ENCODE measurements at places on chromosomes 3 and 15.

DNA sequence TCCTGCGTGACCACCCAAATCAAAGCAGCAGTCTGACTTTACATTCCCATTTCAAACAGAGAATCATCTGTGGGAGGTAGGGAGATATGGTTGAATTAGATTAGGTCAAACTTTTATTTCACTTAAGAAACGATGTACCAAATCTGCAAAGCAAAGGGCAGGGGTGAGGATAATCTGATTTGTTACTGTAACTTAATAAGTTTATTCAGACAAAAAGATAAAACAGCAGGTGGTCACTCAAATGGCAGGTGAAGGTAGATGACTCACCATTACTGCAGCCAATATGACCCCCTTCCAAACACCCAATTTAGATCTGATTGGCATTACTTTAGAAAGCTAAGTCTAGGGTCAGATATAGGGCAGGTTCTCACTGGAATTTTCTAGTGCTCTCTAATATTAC lies 651.0 kb upstream of the NAALADL2 start:
- peak; percentile 40 for DNase-seq

DNA sequence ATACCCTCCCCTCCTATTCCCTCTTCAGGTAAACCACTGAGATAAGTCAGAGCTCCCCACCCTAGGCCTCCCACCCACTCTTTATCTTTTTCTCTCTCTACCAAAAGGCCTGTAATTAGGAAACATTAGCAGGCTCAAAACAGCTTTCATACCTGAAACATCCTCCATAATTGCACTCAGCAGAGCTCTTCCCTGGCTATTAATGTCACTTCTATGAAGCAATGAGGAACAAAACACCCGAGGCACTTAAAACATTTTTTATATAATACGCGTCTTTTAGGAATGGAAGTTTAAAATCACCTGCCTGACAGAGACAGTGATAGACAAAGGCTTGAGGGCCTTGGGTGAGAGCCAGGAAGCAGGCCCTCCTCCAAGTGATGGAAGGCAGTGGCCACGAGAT lies 138.9 kb downstream of the EPHB1 start:
- peak; percentile 94 for DNase-seq

DNA sequence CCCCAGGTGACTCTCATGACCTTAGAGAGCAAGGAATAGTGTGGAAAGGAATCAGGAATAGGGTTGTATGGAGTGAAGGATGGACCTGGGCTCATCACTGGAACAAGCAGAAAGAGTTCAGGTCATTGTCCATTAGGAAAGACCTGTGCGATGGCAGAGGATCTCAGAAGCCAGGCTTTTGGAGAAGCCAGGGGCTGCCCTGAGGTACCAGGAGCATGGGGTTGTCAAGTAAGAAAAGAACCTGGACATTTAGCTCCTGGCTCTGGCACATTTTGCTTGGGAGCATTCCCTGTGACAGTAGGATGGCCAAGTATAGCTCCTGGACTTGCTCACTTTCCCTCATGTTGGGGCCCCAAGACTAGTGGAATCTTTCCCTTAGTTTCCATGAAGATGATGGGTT lies 52.9 kb upstream of the MANF start:
- DNase-seq, result no peak

- no peak for DNase-seq
These were observed 121.5 kb upstream of the ABHD17C start for GRCh38 chr15:80573606-80574005.

DNA sequence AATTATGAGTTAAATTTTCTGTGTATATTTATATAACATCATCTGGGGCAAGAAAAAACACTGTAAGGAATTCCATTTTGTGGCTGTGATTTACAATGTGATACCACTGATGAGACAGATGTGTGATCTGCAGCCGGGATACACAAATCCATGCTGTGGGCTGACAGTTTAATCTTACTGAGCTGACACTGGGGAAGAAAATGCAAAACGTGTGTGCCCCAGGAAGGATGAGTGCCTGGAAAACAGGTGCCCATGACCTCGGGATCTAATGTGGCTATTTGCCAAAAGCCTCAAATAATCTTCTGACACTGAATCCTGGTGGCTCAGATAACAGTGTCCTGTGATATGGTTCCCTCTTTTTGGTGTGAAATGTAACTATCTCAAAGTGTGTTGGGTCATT lies 10.5 kb downstream of the MYRIP start:
- DNase-seq, result no peak

GRCh38 chr15:82137261-82137660 lies 91.4 kb upstream of the MEX3B start:
- no peak for DNase-seq

GRCh38 chr15:29120593-29121368 lies 148.8 kb downstream of the NSMCE3 start:
- no peak for DNase-seq

GRCh38 chr3:89198591-89198990 lies 91.2 kb downstream of the EPHA3 start:
- DNase-seq, result no peak

DNA sequence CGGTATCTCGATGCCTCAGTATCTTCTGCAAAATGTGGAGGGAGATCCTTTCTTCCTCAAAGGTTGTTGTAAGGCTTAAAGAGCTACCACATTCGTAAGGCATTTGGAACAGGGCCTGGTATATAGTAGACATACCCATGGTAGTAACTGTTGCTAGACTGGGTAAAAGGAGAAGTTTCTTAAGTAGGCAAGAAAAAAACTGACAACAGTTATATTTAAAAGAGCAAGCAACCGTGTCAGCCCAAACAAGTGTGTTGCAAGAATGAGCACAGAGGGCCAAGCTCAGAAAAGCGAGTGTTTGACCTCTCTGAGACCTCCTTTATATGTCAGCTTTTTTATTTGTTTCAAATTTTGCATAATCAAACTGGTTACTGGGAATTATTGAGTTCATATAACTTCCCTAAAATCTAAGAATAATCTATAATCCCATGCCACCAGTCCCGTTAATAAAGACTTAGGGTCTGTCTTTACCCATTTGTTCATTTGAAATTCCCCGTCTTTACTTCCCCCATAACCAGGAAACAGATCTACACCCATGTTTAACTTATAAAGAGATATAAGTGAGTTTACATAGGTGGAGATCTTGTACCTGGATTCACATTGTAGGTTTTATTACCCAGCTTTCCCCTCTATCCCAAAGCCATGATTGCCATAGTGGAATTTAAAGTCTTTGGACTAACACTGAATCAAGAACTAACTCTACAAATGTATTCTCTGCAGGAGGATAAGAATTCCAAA lies 7.3 kb downstream of the B3GNT5 start:
- DNase-seq, result no peak

GRCh38 chr15:65189102-65189740 lies 4.1 kb upstream of the CLPX start:
- DNase-seq, result peak; percentile 23

DNA sequence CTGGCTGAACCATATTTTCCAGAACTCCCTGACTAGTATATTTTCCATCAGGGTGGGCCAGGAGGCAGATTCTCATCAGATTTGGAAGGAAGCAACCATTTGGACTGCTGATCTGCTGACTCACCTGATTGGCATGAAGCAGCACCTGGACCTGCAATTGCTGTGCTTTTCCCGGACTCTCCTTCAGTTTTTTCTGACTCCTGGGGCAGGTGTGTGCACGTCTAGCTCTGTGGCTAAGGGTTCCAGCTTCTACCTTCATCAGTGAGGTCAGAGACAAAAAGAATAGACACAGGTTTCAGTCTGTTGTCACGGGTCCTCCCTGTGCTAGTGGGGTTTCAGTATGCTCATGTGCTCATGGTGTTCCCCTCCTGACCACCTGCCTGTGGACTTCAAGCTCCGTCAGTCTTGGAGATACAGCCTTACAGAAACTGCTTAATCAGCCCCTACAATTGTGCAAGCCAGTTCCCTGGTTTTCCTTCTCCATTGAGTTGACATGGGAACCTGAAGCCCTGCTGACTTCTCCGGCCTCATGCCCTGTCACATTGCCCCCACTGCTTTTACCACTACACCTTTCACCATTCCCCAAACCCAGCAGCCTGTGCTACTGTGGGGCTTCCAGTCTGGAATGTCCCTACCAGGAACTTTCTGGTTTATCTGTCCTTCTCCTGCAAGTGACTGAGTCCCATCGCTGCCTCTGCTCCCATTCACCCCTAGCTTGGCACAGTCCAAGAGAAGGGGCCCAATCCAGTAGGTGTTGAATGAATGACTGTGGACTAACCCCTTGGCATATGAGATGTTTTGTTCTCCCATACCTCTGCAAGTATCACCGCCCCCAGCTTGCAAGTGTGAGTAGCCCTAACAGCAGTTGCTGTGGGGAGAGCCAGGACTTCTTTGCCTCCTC lies 31.7 kb downstream of the HMCES start:
- DNase-seq, result no peak

DNA sequence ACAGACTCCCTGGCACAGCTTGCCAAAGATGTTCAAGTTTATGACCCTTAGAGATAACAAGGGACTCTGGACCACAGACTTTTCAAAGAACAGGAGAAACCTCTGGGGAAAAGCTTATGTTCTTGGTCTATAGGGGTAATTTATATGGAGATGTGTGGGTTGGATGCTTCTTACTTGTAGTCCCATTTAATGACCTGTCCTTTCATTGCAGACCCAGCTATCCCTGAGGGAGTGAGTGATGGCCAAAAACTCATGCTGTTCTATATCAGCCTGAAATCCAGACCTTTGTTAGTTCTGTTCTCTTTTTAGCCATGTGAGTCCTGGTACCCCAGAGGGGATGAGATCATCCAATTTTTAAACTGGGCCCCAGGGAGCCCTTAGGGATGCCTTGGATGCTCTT lies 43.7 kb upstream of the MRPL3 start:
- no peak for DNase-seq

- no peak for DNase-seq
These were observed 11.9 kb downstream of the GRM2 start for GRCh38 chr3:51718547-51719409.

GRCh38 chr3:33921608-33922007 lies 123.2 kb downstream of the PDCD6IP start:
- DNase-seq, result no peak

DNA sequence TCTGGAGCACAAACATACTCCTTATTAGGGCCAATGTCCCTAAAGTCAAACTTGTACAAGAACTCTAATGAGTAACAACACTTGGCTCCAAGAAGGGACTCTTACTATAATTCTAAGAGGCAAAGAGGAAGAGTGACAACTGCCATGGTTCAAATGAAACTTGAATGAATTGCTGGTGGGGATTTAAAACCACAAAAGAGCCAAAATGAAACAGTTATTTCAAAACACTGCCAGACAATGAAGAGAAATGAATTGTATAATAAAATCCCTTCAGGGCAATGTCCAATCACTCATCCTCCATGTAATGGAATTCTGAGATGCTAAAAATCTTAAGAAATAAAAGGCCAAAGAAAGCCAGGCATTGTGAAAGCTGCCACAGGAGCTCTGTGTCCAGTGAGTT lies 14.2 kb downstream of the THRB start:
- no peak for DNase-seq

GRCh38 chr3:30664884-30665283 lies 58.5 kb downstream of the TGFBR2 start:
- no peak for DNase-seq

DNA sequence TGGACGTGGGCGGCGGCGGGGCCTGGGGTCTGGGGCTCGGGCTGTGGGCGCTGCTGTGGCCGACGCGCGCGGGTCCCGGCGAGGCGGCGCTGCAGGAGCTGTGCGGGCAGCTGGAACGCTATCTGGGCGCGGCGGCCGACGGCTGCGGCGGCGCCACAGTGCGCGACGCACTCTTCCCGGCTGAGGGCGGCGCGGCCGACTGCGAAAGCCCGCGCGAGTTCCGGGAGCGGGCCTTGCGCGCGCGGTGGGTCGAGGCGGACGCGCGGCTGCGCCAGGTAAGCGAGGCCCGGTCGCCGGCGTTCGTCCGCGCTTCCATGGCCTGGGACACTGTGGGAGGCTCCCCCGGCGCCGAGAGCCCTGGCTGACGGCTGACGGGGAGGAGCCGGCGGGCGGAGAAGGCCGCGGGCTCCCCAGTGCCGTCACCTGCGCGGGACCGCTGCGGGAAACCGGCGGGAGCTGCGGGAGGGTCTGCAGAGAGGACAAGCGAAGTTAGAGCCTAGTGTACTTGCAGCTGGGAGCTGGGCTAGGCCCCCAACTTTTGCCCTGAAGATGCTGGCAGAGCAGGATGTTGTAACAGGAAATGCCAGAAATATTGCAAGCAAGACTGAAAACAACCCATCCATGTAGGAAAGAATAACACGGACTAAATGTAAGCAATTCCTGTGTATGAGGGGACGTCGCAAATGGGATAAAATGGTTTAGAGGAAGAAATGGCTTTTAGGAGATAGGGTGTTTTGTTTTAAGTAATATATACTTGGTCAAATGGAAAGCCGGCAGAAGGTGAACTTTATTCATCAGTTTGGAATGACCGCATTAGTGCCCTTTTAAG lies 847 bp downstream of the WHAMM start:
- DNase-seq, result no peak

DNA sequence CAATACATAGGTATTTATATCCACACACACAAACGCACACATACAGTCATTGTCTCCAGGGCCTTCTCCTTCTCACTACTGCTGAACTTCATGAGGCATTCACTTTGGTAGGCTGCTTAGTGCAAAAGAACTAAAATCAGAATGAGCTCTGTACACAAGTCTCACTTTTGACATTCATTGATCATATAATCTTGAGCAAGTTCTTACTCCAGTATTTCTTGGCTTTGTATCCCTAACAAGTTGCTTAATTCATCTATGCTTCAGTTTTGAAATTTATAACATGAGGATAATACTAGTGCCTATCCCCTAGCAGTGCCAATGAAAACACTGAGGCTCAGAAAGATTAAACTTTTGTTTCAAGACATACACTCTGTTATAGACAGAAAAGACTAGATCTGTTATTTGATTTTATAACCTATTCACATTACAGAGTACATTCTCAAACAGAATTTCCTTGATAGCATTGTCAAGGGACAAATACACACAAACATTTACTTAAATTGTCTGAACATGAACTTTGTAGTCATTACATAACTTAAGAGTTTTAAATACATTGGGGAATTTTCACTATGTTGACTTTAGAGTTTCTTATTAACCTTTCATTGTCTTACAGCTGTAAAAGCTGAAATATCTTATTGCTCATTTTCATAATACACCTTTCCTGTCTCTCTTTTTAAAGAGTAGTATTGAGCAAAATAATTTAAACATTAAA lies 55.0 kb upstream of the SI start:
- no peak for DNase-seq

- DNase-seq, result no peak
These were observed 275.6 kb downstream of the RAP2B start for GRCh38 chr3:153437666-153438065.

DNA sequence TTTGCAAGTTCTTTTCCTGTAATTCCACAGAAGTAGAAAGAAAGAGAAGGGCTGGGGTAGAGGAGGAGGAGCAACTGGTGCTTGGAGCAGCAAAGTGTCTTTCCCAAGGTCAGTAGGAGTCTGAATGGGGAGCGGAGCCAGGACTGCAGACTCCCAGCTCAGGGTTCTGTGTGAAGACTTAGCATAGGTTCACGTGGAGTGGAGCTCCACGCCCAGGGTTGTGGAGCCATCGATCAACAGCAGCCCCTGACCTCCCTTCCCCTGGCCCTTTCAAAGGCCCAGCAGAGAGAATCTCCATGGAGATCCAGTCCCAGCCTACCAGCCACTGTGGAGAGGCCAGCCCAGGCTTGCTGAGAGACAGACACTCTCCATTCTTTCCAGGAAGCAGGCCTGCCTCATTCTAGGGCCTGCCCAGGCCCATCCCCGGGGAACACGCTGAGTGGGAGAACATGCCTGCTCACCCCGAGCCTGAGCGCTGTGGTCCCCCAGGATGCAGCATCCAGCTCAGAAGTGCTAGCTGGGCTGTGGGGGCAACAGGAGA lies 62.1 kb downstream of the CORO2B start:
- no peak for DNase-seq

GRCh38 chr3:81962396-81962795 lies 201.0 kb upstream of the GBE1 start:
- no peak for DNase-seq
